Smooth muscle cell of trachea (primary cell): ENCODE measurements at places on chromosomes 12 and 14. TPM values are rescaled to one million over a fixed set of nuclear protein-coding genes. Genes with fewer than 3 reads are reported as not detected.

Gene GPR65
- total RNA-seq = under 0.01 TPM in 1 of 2 replicates, not detected in the other

Gene LRRIQ1
- total RNA-seq = 0.17 and 0.44 TPM in 2 replicates

Gene CMKLR1
- 0.33 TPM in 1 of 2 replicates, not detected in the other for total RNA-seq

Gene WIF1
- total RNA-seq = 0.15 and 0.66 TPM in 2 replicates

Gene CFAP54
- total RNA-seq = 2.8 and 3.1 TPM in 2 replicates

Gene GPD1
- total RNA-seq = under 0.01 TPM in 1 of 2 replicates, not detected in the other

Gene VRK1
- total RNA-seq = 18.2 and 38.4 TPM in 2 replicates

Gene A2M
- total RNA-seq = 42.7 and 66.0 TPM in 2 replicates

Gene SEL1L
- 106 and 114 TPM in 2 replicates for total RNA-seq

Gene SPTLC2
- 26.5 and 42.0 TPM in 2 replicates for total RNA-seq

Gene KRT72
- not detected in 2 replicates for total RNA-seq

Gene TSPAN19
- total RNA-seq = under 0.01 TPM in 1 of 2 replicates, not detected in the other

Gene KCNA1
- under 0.01 TPM in 1 of 2 replicates, not detected in the other for total RNA-seq

Gene KRT73
- not detected in 2 replicates for total RNA-seq

Gene PRB4
- not detected in 2 replicates for total RNA-seq

Gene CLEC12A
- total RNA-seq = not detected in 2 replicates

Gene ZFHX2
- total RNA-seq = 0.15 and 0.66 TPM in 2 replicates

Gene SLCO1C1
- total RNA-seq = not detected in 2 replicates

Gene OVCH1
- 0.15 and 0.83 TPM in 2 replicates for total RNA-seq

Gene SLC2A14
- total RNA-seq = 0.17 TPM in 1 of 2 replicates, not detected in the other

Gene SLC4A8
- total RNA-seq = 4.5 and 10.3 TPM in 2 replicates

Gene FERMT2
- total RNA-seq = 94.3 and 100 TPM in 2 replicates

Gene NGB
- total RNA-seq = not detected in 2 replicates

Gene GPR84
- total RNA-seq = not detected in 2 replicates

Gene CPNE6
- total RNA-seq = not detected in 2 replicates

Gene ARF6
- total RNA-seq = 63.0 and 80.3 TPM in 2 replicates

Gene TCL1B
- not detected in 2 replicates for total RNA-seq

Gene ANKRD33
- 0.15 and 0.33 TPM in 2 replicates for total RNA-seq

Gene SLCO1A2
- not detected in 2 replicates for total RNA-seq

Gene CBLN3
- total RNA-seq = 4.1 and 11.4 TPM in 2 replicates

Gene KLRD1
- 0.15 and 0.66 TPM in 2 replicates for total RNA-seq

Gene GZMB
- total RNA-seq = not detected in 2 replicates

Gene IGFBP6
- 1,261 and 1,775 TPM in 2 replicates for total RNA-seq

Gene OR4K5
- total RNA-seq = not detected in 2 replicates

Gene STXBP6
- 6.1 and 9.6 TPM in 2 replicates for total RNA-seq
